HT-29 (cell line): ENCODE measurements at places on chromosomes 3 and 15. TPM values are rescaled to one million over a fixed set of nuclear protein-coding genes. Genes with fewer than 3 reads are reported as not detected.

DNA sequence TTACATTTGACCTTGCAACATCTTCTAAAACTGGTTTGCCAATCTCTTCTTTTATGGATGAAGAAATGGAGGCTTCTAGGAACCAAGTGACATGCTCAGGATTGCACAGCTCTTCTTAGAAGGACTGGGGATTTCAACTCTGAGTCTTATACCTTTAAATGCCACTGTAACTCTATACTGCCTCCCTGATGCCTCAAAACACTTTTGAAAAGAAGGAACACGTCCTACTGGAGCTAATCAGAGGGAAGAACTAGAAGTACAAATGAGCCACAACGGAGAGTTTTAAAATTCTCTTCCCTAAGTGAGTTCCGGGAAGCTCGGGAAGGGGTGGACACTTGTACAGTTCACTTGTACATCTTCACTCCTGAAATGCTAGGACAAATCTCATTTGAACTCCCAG, 949 bp upstream of the MITF start:
- no peak for DNase-seq

- DNase-seq: no peak
These were observed 74.6 kb downstream of the FMN1 start for GRCh38 chr15:33119865-33120264.

DNA sequence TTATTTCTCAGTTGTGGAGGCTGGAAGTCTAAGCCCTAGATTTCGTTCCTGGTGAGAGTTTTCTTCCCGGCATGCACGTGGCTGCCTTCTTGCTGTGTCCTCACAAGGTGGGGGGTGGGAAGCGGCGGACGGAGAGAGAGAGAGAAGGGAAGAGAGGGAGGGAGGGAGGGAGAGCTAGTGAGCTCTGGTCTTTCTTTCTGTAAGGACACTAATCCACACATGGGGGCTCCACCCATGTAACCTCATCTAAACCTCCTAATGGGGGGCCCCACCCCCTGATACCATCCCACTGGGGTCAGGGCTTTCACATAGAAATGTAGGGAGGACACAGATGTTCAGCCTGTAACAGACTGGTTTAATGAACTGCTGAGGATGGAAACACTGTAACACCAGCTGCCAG, 7.3 kb downstream of the FBLN2 start:
- no peak for DNase-seq

DNA sequence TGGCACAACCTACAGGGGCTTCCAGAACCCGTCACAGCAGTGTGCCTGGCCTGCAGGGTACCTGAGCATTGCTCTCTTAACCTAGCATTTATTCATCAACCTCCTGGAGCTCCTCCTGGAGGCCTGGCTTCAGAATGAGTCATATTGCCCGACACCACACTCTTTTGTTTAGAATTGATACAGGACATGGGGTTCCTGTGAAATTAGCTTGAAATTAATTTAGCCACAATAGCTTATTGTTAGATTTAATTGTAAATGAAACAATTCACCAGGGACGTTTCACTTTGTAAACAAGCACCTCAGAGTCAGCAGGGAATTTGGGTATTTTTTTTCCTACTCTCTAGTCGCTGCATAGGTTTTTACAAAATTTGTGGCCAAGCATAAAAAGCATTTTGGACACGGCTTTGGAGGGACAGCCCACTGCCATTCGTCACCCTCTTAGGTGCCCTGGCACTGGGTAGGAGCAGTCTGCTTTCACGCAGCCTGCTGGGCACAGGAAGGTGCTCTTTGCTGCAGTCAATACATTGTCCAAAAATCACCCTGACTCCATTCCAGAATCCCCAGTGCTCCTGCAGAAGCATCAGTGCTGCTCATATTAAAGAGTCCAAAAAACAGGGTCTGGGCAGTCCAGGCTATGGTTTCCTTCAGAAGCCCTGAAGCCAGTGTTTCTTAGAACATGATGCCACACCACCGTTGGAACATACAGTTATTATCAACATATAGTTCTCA, 60.8 kb upstream of the MEF2A start:
- peak; percentile 25 for DNase-seq

- no peak for DNase-seq
These were observed 1.1 kb downstream of the TM4SF18 start for GRCh38 chr3:149332227-149332765.

- no peak for DNase-seq
These were observed 12.7 kb upstream of the CILP start for GRCh38 chr15:65223996-65224395.

Gene GPR171
- total RNA-seq: not detected in 2 replicates

Gene CHRFAM7A
- total RNA-seq: not detected in 2 replicates

Gene SYNPR
- total RNA-seq: not detected in 2 replicates
